ENCODE measurements at places on chromosomes 4 and X. TPM values are rescaled to one million over a fixed set of nuclear protein-coding genes. Genes with fewer than 3 reads are reported as not detected.

DNA sequence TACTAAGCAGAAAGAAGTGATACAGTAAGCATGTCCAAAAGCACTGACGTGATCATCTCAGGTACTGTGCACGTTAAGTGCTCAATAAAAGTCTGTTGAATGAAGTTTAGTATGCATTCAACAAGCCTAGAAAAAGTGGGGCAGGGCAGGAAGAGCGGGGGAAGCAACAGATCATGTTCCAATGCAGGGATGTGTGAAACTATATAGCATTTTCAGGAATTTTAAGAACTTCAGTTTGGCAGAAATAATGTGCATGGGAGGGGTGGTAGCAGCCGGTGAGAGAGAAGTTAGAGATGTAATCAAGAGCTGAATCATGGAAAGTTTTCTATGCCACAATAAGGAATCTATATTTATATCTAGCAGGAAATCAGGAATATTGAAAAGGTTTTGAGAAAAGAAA is 19.2 kb upstream of the CCNA2 start:
- DNase-seq: no peak

DNA sequence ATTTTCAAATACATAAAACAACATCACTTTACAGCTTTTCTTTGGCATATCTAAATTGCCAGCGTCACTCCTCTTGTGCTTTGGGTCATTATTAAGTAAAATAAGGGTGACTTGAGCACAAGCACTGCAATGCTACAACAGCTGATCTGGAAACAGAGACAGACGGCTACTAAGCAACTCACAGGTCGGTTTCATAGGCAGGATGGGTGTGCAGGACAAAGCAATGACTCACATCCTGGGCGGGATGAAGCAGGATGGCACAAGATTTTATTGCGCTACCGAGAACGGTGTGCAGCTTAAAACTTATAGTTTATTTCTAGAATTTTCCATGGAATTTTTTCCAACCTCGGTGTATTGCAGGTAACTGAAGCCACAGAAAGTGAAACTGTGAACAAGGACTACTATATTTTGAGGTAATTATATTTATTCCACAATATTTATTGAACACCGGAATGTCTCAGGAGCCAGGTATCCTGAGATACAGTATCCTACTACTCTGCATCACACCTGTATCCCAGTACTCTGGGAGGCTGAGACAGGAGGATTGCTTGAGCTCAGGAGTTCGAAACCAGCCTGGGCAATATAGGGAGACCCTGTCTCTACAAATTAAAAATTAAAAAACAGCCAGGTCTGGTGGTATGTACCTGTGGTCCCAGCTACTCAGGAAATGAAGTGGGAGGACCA is 215.5 kb downstream of the APBB2 start:
- peak; percentile 90 for DNase-seq

GRCh38 chr4:41287005-41287404 is 30.3 kb downstream of the UCHL1 start:
- DNase-seq: no peak

GRCh38 chr4:167233685-167234315 is 494 bp downstream of the SPOCK3 start:
- DNase-seq: no peak

- DNase-seq: no peak
Measured at GRCh38 chrX:1609762-1610161, 5.1 kb upstream of the ASMT start.

DNA sequence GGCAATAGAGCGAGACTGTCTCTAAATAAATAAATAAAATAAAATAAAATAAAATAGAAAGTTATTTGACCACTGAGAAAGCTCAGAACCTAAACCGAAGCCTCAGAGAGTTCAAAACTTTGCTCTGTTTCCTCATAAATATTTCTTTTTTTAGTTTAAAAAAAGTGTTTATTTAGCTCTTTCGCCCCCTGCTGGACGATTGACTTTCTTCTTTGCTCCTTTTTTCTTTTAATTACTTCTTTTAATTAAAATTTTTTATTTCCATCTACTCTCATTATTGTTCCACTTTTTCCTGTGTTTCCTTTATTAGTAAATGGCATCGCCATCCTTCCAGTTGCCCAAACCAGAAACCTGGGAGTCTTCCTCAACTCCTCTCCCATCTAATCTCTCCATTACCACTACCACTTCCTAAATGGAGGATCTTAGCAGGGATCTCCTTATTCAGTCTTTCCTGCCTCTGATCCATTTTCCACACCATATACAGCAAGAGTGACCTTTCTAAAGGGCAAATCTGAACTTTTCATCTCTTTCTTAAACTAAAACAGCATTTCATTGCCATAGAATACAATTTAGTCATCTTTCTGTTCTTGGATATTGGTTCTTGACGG is 728 bp upstream of the IL13RA2 start:
- peak; percentile 29 for DNase-seq

- DNase-seq: peak; percentile 50
Measured at GRCh38 chrX:154750301-154751202, at the start of gene GAB3. Gene GAB3, minus strand, starts transcription at chrX:154751077. Its CDS starts 52 bp downstream, at chrX:154751025.

DNA sequence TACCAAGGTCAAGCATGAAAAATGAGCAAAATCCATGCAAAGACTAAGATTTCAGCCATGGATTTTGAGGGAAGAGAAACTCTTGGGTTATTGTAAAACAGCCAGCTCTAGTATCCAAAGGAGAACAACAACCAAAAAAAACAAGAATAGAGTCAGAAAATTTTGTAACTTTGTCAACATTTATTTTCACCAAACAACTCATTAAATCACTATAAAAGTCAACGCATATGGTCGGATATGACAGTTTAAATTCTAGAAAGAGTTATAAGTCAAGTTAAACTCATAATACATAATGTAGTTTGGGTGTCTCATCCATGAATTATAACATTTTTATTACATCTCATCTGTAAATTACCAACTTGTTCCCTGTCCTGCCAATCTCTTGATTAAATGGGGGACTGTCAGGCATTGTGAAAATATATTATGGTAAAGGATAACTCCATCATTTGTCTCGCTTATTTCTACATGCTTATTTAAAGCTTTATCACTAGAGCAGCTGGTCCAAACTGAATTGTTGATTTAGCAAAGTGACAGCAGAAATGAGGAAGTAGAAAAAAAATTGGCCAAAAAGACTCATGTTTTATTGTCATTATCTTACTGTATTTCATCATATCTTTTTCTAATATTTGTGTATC is 224.8 kb upstream of the NOCT start:
- no peak for DNase-seq

GRCh38 chr4:76594173-76594572 is 159.1 kb downstream of the SHROOM3 start:
- DNase-seq: no peak

DNA sequence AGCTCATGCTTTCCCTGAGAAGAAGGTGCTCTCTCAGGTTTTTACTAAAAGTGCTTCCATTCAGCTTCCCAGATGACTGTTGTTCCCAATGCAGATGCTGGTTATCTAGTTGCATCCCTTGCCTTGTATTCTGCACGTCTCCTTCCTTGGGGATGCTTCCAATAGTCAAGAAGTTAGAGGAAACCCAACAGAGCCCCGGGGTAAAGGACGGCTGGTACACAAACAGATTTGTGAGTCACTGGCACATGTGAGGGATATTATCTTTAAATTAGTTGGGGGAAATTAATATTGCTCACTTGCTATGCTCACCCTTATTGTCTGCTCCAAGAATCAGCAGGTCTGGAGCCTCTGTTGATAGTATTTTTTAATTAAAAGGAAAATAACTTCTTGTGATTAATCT is 465.2 kb upstream of the BOD1L1 start:
- no peak for DNase-seq

GRCh38 chr4:338759-339097 is 1.1 kb downstream of the ZNF141 start:
- peak; percentile 15 for DNase-seq

DNA sequence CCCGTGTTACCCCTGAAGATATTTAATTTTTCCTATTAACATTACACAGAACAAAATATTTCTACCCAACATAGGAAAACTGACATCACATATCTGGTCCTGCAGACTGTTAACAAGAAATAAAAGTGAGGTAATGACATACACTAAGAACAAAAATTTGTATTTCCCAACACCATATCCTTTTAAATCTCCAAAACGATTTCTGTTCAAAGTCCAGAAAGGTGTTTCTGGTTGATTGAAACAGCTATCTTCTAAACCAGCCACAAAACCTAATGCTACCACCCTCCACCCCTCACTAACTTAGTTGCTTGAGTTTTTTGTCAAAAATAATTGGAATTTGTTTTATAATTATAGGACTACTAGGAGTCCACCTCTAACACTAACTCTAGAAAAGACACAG is 7.1 kb downstream of the ANKRD50 start:
- DNase-seq: no peak

- peak; percentile 67 for DNase-seq
Measured at GRCh38 chr4:153222707-153223426, 18.6 kb downstream of the TRIM2 start.

GRCh38 chrX:41412261-41413081 is 34.7 kb upstream of the NYX start:
- DNase-seq: peak; percentile 20

GRIA3 gene
- not detected for total RNA-seq

MMRN1 gene
- total RNA-seq: 2,743 TPM

F11 gene
- not detected for total RNA-seq

Data from dermis blood vessel endothelial cell (primary cell).